ENCODE measurements at places on chromosomes 16 and 17.

DNA sequence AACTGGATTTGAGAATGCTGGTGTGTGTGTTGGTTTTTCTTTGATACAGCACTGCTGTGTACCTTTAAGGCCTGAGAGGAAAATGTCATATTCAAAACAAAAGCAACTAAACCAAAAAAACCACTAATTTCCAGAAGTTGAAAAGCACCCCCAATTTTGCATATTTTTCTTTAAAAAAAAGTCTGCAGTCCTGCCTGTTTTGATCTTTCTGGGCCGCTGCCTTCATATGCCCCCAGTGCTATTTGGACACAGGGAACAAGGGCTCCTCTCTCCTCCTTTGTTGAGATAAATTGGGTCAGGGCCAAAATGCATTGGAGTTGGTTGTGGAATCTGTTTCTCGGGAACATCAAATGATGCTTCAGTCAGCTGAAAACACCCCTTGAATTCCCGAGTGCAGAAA lies 26.9 kb downstream of the GPT2 start:
- DNase-seq, result no peak

DNA sequence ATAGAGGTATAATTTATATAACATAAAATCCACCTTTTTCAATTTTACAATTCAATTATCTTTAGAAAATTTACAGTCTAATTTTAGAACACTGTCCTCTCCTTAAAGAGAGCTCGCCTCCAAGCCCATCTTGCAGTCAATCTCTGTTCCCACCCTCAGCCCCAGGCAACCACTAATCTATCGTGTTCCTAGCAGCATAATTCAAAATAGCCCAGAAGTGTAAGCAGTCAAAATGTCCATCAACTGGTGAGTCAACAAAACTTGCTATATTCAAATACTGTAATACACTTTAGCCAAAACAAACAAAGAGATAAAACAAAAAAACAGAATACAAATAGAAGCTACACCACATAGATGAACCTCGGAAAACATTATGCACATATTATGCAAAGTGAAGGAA lies 1006.8 kb upstream of the EEF2KMT start:
- no peak for DNase-seq

DNA sequence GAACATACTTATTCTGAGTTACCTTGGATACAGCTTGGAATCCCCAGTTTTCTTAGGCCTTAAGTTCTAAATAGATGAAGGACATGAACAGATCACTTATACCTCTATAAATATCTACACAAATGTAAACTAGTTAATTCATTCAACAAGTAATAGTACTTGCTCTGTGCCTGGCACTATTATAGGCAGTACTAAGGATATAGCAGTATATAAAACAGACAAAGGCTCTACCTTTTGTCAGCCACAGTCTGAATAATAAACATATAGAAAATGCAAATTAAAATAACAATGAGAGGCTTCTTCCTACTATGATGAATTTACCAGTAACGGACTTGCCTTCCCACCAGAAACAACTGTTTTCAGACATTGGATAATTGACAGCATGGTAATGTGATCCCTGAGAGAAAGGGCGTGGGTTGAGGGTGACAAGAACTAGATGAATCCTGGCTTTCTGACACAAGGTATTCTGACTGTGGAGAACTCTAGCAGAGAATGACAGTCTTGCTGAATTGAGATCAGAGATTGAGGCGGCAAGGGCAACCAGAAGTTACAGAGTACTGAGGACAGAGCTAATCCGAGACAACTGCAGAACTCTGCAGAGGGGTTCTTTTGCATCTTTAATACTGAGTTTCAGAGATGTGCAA lies 170.5 kb downstream of the TANC2 start:
- no peak for DNase-seq

DNA sequence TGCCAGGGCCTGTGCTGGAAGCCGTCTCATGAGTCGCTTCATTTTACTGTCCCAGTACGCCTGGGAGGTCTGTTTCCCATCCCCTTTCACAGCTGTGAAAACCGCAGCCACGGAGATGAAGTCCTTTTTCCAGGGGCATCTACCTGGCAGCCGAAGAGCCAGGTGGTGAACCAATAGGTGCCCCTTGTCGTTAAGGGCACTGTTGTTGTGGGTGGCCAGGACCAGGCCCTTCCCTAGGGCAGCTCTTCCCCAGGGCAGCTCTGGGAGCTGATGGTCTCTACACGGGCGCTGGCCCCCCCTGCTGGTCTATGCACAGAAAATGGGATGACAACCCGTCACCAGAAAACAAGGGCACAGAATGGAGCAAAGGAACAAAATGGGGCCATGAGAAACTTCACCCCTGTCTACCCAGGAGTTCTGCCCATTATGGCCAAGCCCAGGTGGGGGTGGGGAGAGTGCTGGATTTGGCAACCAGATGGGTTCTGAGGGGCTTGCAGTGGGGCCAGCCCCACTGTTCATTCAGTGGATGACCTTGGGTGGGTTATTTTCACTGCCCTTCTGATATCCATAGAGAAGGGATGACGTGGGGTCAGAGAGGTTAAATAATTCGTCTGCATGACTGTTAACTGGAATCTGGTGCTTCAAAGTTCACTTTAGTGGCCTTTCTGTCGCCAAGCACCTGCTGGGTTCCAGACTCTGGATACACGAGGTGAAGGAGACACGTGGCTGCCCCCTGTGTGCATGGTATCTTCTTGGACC lies 11.5 kb downstream of the RMI2 start:
- DNase-seq, result no peak

- DNase-seq, result no peak
These were observed 129.1 kb upstream of the LHX1 start for GRCh38 chr17:36808180-36808661.

- DNase-seq, result no peak
These were observed 56.0 kb upstream of the FA2H start for GRCh38 chr16:74830648-74831047.

DNA sequence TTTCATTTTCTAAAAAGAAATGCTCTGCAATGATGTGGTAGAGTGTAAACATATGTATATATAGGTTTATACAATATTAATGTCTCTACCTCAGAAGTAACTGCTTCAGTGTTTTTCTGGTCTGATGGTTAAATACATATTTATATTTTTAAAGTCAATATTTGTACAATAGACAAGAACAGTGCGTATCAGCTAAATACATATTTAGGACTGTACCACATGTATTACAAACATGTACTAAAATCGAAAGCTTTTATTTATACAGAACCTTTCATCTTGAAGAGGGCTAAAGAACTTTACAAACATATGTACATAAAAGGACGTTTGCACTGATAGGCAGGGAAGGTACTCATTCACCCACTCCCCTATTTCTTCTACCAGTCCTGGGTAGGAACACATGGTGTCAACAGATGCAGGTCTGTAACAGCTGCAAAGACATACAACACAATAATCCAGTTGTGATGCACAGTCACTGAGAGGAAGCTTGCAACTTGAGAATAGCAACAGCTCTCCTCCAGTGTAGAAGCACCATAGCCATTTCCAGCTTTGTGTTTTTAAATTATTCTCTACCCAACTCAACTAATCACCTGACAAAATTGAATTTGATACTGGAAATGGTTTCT lies 206.9 kb upstream of the C17orf78 start:
- DNase-seq, result no peak

GRCh38 chr16:47483616-47484015 lies 22.5 kb downstream of the PHKB start:
- no peak for DNase-seq

Measured in HS-5 (cell line).